ENCODE measurements at places on chromosomes 1 and 21.

DNA sequence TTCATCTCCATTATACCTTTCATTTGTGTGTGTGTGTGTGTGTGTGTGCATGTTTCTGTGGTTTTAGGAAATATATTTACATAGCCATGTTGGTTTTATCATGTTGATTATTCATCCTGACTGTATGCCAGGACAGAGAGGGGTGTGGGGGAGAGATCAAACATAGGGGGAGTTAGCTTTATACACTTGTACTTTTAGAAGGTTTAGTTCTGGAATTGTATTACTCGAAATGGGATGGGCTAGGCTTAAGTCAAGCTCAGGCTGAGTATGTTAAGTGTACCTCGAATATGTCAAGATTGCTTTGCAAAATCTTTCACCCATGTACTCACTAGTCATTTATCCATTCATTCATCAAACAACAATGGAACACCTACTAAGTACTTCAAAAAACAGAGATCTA lies 123.3 kb downstream of the HMCN1 start:
- no peak for DNase-seq

GRCh38 chr1:177439301-177439700 lies 268.5 kb downstream of the BRINP2 start:
- DNase-seq, result no peak

DNA sequence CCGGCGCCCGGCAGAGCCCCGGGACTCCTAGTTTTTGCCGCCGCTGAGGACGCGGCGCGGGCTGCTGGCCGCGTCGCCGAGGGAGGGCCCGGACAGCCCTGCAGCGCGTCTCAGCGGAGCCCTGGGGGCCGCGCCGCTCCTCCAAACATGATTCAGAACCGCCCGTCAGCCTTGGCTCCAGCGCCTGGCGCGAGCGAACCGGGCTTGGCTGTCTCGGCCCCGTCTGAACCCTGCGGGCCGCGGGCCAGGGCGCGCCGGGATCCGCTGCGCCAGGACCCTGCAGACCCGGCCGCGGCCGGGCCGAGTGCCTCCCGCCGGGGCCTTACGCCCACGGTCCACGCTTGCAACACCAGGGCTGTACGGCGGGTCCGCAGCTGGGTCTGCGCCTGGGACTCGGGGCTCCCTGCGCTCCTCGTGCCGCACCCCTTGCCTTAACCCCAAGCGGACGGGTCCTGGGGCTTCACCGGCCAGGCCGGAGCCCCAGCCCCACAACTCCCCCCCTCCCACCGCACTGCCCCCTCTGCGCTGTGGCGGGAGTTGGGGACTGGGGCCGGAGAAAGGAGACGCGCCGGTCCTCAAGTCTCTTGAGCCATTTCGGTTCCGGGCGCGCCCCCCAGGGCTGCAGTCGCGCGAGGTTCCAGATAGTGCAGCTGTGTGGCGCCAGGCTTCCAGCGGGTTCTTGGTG lies 48.4 kb upstream of the CD34 start:
- peak; percentile 63 for DNase-seq

GRCh38 chr1:60035921-60036320 lies 37.6 kb downstream of the C1orf87 start:
- DNase-seq, result no peak
